ENCODE measurements at places on chromosomes 7 and 10.
A peak's percentile ranks its signal among the peaks of the same experiment; 100 is the strongest.

DNA sequence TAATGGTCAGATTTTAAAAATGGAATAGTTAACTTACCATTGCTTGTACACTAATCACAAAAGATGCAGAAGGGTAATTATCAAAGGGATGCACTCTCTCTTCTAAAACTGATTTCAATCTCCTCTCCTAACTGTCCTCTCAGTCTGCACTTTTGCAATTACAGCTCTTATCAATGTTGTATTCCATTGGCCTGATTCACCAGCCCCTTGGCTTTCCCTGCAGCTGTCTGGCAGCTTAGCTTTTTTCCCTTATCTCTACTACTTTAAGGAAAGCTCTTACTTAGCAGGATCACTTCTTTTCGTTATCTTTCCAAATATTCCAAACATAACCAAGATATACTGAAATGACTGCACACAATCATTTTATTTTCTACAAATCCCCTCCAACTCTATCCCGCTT, 448.8 kb downstream of the GRM8 start:
- DNase-seq, result no peak

- no peak for DNase-seq
Observed at GRCh38 chr10:59227136-59227673, 50.8 kb downstream of the PHYHIPL start.

DNA sequence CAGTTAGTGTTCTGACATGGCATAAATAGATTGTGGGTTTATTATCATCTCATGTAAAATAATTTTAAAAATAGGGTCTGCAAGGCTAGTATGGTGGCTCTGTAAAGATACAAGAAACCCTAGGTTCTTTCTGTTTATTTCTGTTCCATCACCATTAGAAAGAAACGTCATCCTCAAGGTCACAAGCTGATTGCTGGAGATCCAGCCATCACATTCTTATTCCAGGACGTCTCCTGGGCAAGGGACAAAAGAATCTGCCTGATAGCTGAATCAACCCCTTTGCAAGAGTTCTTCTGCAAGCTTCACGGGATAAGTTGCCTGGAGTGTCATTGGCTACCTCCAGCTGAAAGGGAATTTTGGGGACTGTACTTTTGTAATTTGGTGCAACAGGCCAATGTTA, 184.4 kb downstream of the CAMK1D start:
- no peak for DNase-seq

GRCh38 chr7:149791-150636, 42.4 kb upstream of the FAM20C start:
- DNase-seq, result peak; percentile 63

DNA sequence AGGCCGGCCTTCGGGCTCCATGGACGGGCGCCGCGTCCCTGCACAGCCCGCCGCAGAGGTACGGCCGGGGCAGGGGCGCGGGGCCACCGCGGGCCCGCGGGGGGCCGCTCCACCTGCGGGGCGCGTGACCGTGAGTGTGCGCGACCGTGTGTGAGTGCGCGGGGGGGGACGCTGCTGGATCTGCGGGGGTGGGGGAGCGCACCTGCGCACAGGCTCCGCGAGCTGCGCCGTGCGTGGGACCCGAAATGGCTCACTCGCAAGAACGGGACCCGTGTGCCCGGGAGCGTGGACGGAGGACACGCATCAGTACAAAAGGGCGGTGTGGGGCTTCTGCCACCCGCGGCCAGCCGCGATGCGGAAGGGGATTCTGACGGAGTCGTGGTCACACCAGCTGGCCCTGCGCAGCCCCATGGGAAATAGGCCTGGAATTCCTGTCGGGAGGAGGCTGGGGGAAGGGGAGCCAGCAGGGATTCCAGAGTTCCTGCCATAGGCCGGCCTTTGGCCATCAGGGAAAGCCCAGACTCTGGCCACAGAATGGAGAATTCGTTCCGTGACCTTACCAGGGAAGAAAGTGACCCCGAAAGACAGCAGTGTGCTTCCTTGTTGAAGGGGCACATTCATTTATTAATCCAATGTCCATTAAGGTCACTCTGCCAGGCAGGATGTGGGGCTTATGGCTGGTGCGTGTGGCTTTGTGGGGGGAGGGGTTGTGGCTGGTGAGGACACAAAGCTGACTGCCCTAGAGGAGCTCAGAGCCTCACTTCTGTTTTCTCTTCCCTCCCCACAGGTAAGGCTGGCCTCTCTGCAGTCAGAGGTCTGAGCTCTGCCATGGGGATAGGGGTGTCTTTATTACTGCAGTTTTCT, 494 bp downstream of the REPIN1 start:
- peak; percentile 83 for DNase-seq

GRCh38 chr7:81990395-81990794, 220.5 kb upstream of the HGF start:
- DNase-seq, result no peak

- DNase-seq, result no peak
Observed at GRCh38 chr7:129122078-129122750, 22.3 kb upstream of the TSPAN33 start.

DNA sequence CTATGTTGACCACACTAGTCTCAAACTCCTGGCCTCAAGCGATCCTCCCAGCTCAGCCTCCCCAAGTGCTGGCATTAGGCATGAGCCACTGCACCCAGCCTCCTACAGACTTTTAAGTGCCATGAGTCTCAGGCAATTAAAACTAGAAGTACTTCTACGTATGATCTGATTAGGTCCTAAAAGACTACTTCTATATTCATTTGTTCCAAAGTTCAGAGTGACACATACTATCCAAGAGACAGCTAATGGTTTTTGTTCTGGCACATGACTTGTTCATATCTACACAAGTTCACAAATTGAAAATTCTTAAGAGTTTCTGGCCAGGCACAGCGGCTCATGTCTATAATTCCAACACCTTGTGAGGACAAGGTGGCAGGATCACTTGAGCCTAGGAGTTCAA, 11.7 kb downstream of the ARHGAP19 start:
- DNase-seq, result no peak

DNA sequence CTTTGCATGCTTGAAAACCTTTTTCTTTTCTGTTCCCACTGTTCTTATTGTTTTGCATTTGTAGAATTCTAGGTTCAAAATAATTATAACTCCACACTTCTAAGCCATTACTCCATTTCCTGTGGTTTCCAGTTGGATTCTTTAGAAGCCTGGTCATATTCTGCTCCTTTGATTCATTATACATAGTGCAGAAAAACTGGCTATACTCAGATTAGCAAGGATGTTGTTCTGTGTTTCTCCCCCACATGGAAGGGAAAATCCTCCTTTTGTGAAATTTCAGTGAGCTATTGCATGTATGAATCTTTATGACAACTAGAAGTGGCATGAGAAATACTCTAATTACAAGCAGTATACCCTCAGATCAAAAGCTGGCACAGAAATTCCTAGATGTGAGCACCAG, 79.5 kb downstream of the SLC13A1 start:
- DNase-seq, result no peak

- DNase-seq, result no peak
Observed at GRCh38 chr10:80518143-80518806, 19.4 kb upstream of the SH2D4B start.

DNA sequence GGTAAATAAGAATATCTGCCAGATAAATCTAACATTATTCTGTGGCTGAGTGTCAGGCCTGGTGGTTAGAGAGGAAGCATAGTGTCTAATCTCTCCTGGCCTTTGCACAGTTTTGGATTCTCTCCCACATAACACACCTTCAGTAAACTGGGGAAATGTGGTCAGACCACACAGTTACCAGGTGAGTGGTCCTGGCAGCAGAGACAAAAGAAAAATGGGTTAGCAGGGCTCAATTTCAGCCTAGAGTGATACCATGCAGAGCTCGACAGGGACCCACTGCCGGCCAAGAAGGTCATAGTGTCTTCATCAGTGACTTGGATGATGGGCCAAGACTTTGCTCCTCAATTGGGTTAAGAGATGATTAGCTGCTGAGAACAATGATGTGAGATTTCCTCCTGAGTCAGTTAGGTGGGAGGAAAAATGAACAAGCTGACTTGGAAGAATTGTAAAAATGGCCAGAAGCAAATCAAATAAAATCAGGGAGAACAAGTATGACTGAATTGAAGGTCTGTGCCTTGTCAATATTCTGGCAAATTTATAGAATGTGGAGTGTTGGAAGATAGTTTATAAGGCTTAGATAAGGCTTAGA, 69.2 kb upstream of the EFCAB10 start:
- no peak for DNase-seq

- no peak for DNase-seq
Observed at GRCh38 chr7:47186316-47186715, 395.6 kb downstream of the TNS3 start.

DNA sequence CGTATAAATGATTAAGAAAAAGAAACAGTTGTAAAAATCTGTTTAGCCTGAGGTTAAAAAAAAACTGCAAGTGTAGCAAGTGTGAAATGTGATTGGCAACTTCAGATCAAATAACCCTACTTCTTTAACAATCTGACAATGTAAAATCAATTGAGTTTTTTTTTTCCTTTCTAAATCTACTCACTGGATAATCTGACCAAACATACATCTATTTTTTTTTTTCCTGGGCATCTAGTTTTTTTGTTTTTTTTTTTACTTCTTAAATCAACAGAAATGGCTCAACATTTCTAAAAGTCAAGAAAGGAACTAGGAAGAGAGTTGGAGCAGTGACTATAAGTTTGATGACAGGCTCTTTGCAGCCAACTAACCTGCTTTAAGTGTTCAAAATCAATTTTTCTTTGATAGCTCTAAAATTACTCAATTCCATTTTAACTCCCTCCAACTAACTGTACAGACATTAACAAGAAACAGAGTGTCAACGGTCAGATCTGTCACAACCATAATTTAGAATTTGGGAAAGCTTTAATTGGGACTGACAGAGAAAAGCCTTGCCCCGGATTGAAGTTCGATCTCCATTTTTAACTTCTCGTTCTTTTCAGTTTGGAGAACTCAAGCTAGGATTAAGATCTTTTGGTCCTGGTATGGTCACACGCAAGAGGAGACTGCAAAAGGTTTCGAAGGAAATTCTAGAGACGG, 1.2 kb downstream of the ARL3 start:
- no peak for DNase-seq

All from femur (tissue), 1 donor.